ENCODE measurements at places on chromosomes 12 and 14.

DNA sequence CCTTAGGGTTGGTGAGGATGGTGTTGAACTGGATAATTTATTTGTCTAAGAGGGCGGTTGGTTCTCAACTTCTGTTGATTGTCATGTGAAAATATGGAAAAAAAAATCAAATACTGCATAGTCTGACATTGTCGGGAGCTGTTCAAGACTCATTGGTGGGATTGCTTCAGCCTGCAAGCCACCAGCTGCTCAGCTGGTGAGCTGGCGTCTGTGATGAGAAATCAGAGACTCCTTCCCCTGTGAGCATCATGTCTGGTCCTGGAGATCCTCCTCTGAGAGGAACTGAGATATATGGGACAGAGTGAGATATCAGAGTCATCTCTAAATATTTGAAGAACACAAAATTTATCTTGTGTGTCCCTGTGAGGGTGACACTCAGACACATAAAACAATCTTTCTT, 49.9 kb downstream of the TRIM9 start:
- DNase-seq = no peak

DNA sequence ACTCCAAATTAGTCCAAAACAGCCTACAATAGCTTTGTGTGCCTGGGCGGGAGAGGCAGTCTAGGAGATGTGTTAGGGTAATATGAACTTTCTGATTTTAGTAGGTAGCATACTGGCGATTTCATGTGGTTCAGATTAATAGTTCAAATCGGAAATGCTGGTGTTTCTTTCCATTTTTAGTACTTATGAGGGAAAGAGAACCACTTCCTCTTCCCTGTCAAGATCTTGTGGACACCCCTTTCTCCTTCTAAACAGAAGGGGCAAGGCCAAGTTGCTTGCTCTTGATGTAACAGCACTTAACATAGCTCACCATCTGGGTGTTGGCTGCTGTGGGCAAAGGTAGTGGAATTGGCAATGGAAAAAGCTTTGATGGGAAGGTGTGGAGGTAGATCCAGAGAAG, 32.2 kb upstream of the IGF1 start:
- no peak for DNase-seq

DNA sequence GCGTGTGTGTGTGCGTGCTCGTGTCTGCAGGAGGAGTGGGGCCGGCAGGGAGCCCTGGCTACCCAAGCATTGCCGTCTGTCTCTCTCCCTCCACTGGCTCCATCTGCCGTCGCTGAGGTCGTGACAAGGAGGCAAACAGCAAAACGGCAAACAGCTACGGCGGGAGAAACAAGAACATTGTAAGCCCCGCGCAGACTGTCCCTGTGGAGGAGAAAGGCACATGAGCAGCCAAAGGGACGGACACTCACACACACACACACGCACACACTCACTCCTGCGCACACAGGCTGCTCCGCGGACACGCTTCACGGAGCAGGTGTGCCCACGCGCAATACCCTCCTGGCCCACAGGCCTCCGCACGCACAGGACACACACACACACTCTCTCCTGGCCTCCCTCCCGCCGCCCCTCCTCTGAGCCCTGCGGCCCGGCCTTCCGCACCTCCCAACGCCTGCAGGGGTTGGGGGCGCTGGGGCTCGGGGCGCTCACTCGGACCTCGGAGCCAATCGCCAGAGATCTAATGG, 905 bp downstream of the CISTR start:
- no peak for DNase-seq

- DNase-seq = no peak
Observed at GRCh38 chr14:99600232-99600888, 3.6 kb downstream of the CCDC85C start.

- DNase-seq = no peak
Observed at GRCh38 chr12:62403031-62403430, 63.6 kb upstream of the MON2 start.

DNA sequence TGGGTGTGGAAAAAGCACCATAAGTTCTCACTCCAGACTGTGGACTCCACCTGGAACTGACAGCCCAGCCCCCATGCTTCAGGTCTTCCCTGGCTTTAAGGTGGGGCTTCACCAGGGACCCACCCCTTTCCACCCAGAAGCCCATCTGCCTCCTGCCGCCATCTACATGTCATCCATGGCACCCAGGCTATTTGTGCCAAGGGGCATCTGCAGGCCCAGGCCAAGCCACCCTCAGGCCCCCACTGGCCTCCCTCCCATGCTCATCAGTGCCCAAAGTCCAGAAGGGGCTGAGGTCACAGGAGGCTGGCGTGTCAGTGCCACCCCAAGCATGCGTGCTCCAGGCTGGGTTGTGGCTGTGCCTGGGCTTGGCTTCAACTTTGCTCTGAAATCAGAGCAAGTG, 212.2 kb upstream of the DIO3 start:
- DNase-seq = no peak

GRCh38 chr12:131489718-131490117, 221.2 kb upstream of the SFSWAP start:
- DNase-seq = no peak

DNA sequence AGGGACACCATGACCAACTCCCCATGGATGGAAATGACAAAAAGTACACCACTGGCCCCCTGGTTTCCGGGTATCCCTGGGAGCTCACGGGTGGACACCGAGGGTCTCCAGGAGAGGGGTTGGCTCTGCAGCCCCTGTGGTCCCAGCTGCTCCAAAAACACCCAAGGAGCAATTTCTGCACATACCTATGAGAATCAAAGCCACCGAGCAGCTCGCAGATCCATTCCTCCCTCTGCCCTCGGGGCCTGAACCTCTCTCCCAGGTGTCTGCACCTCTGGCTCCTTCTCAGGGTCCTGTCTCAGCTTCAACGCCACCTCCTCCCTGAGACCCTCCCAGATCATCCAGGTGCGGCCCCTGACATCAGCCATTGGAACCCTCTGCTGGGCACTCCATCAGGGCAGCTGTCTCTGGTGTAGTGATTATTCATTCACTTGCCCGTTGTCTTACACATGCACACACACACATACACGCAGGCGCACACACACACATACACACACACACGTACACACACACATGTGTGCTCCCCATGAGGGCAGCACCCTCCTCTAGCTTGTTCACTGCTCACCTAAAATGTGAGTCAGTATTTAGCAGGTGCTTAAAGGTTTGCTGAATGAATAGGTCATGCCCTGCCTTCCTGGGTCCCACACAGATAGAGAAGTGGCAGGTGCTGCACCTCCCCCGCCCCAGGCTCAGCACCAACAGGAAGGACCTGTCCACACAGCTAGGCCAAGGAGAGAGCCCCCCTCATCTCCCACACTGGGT, 5.9 kb downstream of the RIMBP2 start:
- DNase-seq = no peak

- no peak for DNase-seq
Observed at GRCh38 chr12:59715434-59715833, 119.6 kb downstream of the SLC16A7 start.

DNA sequence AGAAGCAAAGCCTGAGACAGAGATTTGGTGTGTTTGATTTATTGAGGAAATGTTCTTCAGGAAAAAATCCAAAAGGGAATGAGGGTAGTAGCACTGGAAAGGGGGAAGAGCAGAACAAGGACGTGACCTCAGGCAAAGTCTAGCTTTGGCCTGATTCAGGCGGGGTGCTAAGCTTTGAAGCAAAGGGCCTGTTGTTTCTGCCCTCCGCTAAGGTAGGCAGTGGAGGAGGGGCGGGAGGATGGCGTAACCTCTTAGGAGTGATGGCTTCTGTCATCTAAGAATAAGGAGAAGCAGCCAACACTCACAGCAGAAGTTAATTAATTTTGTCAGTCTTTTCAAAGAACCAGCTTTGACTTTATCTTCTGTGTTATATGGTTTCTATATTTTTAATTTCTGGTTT, 20.4 kb downstream of the ABHD12B start:
- no peak for DNase-seq

- no peak for DNase-seq
Observed at GRCh38 chr12:74401035-74401434, 136.6 kb upstream of the ATXN7L3B start.

- DNase-seq = no peak
Observed at GRCh38 chr12:118548887-118549509, 172.6 kb downstream of the SUDS3 start.

Measured in stimulated activated CD4-positive, alpha-beta T cell treated with anti-CD3 and anti-CD28 coated beads, Interleukin-4, amount 100 ng/mL, for 48 hours (primary cell).